Right renal cortex interstitium (tissue), 3 donors: ENCODE measurements at places on chromosomes 7 and 10. TPM values are rescaled to one million over a fixed set of nuclear protein-coding genes. Genes with fewer than 3 reads are reported as not detected.

Gene CPEB3
- 3.0 TPM for polyA plus RNA-seq

Gene SLC13A1
- polyA plus RNA-seq = 27.9 TPM

Gene AKR1D1
- polyA plus RNA-seq = 0.07 TPM

Gene SPDYE6
- polyA plus RNA-seq = 2.4 TPM

Gene SSBP1
- polyA plus RNA-seq = 146 TPM

- DNase-seq = no peak
These were observed 252.5 kb downstream of the RPS24 start for GRCh38 chr10:78286186-78286585.

- DNase-seq = no peak
These were observed 26.8 kb upstream of the SMURF1 start for GRCh38 chr7:99170730-99171074.

DNA sequence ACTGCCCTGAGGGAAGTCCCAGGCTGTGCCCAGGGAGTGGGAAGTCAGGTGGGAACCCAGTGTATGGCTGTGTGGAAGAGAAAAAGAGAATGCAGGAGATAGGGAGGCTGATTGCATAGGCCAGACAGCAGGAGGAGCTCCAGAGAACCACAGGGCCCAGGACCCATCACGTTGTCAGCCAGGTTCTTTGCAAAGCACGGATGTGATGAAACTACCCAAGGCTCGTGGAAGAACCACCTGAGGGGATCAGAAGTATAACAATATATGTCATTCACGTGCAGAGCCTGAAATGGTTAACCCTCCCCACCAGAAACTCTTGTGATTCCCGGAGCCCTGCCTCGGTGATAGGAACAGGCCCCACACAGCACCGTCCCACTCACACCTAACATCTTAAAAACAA is 83.6 kb downstream of the LARP4B start:
- DNase-seq = no peak

DNA sequence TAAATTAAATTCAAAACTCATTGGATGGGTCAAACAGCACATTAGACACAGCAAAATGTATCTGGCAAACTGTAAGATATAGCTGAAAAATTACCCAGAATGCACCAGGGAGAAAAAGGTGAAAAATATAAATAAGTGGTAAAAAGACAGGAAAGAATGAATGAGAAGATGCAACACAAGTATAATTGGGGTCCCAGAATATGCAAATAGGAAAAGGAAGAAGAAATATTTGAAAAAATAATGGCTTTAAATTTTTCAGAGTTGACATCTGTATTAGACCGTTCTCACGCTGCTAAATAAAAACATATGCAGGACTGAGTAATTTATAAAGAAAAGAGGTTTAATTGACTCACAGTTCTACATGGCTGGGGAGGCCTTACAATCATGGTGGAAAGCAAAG is 167.7 kb upstream of the PLXNA4 start:
- no peak for DNase-seq

DNA sequence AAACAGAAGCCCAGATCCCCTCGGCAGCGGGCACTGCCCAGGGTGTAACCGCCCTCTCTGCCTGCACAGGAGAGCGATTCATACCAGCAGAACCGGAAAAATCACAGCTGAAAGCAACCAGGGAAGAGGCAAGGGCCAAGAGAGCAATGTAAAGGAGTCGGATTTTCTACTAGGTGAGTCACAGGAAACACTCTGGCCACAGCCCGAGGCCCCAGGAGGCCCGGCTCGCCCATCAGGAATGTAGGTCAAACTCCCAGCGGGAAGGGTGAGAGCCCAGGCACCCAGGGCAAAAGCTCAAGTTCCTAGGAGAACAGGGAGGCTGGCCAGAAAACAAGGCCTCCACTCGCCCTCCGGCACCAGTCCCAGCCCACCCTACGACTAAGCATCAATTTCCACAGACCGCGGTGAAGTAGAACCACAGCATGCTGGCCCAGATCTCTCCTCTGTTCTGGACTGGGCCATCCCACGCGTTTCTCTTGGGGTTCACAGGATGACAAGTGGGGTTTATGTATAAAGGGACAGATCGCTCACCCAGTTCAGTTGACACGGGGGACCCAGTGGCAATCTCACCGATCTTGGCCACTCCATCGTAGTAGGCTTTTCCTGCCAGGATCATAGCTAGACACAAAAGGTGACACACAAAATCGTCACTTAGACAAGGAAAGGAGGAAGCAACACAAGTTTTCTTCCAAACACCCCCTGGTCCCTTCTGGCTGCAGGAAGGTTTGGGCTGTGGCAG is 46.2 kb downstream of the BAIAP2L1 start:
- DNase-seq = no peak

GRCh38 chr10:30811276-30812017 is 181.9 kb upstream of the LYZL2 start:
- DNase-seq = no peak

DNA sequence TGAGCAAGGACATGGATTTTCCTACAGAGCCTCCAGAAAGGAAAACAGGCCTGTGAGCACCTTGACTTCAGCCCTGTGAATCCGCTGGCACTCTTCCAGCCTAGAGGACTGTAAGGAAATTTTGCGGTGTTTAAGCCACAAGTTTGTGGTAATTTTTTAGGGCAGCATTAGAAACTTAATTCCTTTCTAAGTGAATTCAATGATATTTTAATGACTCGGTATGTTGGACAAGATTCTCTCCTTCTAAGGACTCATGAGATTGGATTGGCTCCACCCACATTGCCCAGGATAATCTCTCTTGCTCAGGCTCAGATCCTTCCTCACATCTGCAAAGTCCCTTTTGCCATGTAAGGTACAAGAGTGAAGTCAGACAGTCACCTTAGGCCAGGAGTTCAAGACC is 4.5 kb downstream of the LYZL2 start:
- no peak for DNase-seq
